WERI-Rb-1 (cell line): ENCODE measurements at places on chromosomes 5 and 9.

DNA sequence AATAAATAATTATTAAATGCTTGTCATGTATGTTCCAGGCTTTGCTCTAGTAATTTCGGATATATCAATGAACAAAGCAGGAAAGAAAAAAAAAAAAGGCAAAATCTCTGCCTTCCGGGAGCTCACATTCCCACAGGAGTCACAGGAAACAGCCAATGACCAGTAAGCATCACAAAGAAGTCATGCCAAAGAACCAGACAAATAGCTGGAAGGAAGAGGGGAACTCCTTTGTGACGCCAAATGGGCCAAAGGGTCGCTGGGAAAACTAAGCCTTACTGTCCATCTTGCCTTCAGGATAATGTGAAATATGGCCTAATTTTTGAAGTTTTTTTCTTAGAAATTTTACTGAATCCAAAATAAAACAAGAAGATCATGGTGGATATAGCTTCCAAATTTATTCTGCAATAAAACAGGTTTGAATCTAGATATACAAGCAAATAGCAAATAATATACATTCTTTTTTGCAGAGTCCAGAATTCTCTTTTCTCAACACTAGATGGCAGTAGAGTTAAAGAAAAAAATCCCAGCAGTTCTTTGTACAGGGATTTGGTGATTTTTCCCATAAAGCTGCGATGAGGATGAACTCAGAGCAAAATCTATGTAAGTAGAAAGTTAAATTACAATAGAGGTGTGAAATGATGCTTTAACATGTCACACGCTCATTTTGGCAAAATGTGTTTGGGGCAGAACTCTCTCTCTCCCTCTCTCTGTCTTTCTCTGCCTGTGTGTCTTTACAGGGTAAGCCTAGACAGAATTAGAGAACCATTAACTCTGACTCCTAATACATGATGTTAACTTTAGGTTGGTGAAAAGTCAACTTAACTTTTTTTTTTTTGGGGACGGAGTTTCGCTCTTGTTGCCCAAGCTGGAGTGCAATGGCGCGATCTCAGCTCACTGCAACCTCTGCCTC, 60.0 kb upstream of the TUT7 start:
- DNase-seq: no peak

- no peak for DNase-seq
Measured at GRCh38 chr9:80784647-80785046, 904.7 kb downstream of the TLE1 start.

- peak; percentile 62 for DNase-seq
Measured at GRCh38 chr9:23887781-23888180, 61.7 kb upstream of the ELAVL2 start.

DNA sequence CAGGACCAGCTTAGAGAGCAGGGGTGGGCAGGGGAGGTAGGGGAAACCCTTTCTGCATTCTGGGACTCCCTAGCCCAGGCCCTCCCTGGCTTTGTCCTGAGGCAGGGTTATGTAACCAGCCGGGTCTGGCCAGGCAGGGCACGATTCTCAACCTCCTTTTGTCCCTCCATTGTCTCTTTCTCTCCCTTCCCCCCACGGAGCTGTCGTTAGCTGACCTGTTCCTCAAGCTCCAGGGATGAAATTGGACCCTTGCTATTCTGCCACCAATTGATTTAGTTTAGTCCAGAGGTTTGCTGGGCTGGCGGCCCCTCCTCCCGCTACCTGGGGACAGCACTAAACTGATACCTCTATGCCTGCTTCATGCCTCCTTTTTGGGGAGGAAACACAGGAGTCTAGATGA, 9.4 kb upstream of the NDST1 start:
- no peak for DNase-seq

DNA sequence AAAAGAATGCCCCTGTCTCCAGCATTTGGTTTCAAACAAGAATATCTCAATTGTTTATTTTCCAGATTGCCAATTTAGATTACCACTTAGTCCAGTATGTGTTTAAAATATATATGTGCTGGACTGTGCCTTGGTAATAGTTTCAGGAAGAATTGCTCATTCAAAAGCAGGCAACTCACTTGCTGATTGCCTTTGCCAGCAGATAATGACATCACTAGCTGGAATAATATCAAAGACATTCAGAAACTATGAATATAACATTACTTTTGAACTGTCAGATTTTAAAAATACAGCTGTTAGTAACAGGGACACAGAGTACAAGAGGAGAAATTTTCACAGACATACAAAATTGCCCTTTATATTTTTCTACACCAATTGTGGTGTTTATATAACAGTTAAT, 96.0 kb upstream of the ITGA2 start:
- no peak for DNase-seq
